ENCODE measurements at places on chromosomes 1 and 21.

DNA sequence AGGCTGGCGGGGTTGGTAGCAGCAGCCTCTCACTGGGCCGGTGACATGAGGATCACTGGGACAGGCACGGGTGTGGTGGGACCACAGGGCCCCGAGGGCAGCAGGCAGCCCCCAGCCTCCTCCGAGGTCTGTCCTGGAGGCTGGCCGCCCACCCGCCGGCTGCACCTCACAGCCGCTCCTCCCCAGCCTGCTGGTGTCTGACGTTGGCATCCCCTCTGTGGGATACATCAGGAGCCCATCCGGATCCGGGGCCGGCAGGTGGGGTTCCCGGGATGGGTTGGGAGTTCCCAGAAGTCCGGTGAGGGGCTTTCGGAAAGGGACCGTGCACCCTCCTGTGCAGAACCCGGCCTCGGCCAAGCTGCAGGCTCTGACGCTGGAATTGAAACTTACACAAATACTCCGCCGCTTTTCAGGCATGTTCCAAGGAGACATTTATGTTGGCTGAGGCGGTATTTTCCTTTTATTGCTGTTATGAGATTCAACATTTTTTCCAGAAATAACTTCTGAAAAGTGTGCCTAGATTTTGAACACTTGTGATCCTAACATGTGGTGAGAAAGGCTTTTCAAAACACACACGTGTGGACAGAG lies 142.1 kb upstream of the ARHGEF16 start:
- DNase-seq, result no peak

GRCh38 chr1:200542162-200542561 lies 78.4 kb downstream of the KIF14 start:
- no peak for DNase-seq

GRCh38 chr1:181936768-181937581 lies 124.5 kb downstream of the ZNF648 start:
- peak; percentile 39 for DNase-seq

DNA sequence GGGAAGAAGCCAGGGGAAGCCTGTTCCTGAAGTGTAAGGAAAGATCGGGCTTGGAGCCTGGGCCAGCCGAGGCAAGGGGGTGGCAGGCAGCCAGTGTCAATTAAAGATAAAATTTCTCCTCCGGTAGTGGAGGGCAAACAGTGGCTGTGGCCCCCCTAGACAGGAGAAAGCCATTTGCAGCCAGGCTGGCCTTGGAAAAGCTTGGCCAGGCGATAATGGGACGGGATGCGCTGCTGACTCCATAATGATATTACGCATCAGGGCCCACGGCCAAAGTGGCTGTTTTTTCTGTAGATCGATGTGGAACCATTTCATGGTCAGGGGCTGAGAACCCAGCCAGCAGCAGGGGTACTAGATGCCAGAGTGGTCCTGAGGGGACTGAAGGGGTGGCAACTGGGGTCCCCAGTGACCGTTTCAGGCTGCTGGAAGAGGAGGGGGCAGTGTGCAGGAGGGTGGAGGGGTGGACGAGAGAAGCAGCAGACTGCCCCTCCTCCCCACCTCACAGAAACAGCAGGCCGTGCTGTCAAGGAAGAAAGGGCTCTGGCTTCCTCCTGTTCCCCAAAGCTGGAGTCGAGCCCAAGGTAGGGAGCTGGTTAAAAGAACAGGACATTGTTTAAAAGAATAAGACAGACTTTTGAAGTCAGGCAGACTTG lies 25.2 kb downstream of the KCNC4 start:
- no peak for DNase-seq

GRCh38 chr1:178934546-178934945 lies 63.7 kb upstream of the ANGPTL1 start:
- peak; percentile 47 for DNase-seq

GRCh38 chr1:106954661-106955229 lies 101.7 kb upstream of the PRMT6 start:
- DNase-seq, result no peak

DNA sequence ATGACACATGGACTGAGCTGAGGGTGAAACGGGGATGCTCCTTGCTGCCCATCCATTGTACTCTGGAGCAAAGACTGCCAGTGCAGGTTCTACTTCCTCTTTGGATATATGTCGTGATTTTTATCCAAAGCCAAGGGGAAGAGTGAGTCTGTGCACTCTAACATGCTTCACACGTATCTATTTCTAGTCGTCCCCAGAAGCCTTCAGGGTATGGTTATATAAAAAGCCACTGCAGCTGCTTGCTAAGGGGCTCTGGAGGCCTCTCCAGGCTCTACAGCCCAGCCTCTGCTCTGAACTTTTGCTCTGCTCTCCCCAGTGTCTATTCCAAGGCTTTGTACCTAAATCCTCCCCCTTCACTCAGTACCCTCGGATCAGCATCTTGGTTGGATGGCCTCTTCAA lies 20.1 kb downstream of the PAFAH2 start:
- no peak for DNase-seq

GRCh38 chr1:10905841-10906655 lies 106.4 kb upstream of the TARDBP start:
- no peak for DNase-seq

- no peak for DNase-seq
Observed at GRCh38 chr1:79982211-79982610, 975.7 kb upstream of the ADGRL4 start.

DNA sequence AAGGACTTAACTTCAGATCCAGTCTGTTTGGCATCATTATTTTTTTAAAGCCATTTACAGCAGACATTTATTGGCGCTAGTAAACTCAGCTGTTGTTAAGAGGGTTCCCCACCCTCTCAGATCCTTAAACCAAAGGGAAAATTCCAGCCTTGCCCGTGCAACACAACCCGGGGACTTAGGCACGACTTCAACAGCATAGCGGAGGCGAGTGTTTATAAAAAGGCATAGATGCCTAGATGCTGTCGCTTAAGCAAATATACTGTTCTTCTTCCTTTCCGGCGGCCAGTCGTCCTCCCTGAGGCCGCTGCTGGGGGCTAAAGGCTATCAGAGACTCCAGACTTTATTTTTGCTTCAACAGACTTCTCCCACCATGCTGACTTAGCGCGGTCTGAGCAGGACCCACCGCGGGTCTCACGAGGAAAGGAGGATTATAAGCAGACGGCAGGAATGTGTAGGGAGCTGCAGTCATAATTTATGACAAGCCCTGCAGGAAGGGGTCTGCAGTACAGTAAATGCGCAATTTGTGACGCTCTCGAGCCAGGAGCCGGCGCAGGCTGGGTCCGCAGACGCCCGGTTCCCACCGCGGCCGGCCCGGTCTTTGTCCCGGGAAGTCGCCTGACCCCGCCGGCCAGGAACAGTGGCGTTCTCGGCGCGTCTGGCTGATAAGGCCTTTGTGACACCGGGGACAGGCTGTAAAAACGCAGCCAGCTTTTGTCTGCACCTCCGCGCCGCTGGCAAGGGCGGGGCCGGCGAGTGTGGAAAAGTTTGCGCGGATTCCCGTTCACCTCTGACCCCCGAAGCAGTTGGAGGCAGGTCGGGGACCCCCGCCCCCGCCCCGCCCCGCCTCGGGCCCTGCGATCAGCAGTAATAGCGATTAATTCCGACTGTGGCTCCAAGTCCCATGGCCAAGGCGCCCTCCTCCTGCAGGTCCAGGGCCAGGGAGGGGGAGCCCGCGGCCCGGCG lies 61.2 kb upstream of the ARHGEF16 start:
- no peak for DNase-seq

GRCh38 chr1:29171521-29171920 lies 10.2 kb downstream of the SRSF4 start:
- no peak for DNase-seq

DNA sequence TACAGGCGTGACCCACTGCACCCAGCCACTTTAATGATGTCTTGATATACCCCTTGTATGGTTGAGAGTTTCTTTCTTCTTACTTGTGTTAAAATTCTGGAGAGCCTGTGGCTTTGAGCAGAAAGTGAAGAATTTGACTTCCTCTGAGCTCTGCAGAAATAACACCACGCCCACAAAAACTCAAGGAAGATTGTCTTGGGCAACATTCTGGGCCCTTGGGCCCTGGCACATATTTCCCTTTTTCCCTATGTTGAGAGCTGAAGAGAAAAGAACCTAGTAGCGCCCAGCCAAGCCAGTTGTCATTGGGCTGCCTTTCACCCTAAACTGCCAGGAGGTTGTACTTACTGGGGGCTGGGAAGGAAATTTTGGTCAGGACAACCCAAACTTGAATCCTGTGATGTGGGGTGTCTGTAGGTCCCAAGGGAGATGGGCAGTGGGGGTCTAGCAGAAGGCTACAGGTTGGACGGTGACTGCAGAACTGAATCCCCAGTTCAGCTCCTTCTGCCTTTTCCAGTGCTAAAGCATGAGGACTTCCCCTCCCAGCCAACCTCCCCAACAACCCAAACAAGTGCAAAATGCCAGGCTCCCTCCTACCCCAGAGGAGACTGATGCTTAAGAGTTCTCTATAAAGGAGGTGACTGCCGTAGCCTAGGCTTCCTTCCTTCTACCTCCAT lies 11.7 kb upstream of the SNAPIN start:
- DNase-seq, result no peak

DNA sequence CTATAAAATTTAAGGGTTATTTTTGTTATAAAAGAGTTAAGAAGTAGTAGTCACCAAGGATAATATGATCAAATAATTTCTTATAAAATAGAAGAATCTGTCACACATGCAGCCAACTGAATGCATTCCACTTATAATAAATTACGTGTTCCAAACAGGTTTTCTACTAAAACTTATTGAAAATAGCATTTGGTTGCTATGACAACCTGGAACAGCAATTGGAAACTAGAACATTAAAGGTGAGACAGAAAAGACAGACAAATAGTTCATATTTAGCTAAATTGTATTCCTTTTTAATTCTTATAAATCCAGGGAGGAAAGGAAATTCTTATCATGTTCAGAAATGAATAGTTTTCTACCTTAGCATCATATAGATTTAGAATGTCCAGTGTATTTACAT lies 9.1 kb upstream of the CHODL start:
- no peak for DNase-seq

All from erythroblast (primary cell).